ENCODE measurements at places on chromosomes 7 and 10.

- no peak for DNase-seq
These were observed 10.4 kb downstream of the STOX1 start for GRCh38 chr10:68837626-68838322.

DNA sequence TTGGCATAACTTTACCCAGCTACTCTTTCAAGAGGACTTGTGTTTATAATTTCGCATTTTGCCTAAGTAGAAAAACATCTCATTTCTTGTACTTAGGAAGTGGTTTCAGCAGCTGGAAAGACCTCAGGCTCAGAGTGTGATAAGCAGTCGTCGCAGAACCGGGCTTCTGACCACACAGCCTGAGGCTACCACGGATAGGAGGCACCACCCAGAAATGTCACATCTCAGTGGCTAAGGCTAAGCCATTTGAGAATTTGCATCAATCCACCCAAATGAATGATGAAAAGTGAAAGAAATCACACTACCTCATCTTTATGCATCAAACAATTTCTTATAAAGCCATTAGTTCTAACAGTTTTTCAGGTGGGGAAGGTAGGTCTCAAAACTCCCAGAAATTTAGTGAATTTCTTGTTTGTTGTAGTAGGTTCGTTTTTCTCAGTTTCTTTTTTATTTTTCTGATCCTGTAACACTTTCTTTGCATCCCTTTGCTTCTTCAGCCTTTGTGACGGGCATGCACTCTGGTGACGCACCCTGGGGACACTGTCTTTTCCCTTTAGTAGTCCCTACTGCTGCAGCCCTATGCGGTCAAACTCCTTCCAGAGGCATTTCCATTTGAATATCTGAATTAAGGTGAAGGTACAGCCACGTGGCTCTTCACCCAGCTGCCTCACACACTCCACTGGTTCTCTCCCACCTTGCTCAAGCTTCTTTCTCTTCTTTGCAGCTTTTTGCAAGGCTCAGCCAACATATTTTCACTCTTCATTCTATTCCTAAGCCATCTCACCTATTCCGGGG lies 68.5 kb downstream of the MAP3K8 start:
- DNase-seq: no peak

DNA sequence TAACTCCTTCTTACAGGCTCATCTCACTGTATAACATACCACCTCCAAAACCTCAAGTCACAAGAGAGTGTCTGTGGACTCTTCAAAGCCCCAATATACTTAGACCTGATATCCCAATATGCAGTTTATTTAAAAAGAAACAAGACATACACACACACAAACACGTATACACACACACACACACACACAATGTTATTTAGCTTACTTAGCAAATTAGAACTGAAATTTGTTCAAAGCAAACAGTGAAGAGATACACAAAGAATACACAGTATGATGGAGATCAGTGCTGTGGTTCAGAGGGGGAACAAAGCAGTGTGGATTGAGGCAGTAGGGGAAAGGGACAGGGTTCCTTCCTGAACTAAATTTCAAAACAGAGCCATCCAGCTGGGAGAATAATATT lies 807.2 kb downstream of the IPMK start:
- no peak for DNase-seq

GRCh38 chr7:42831006-42831717 lies 80.7 kb downstream of the C7orf25 start:
- no peak for DNase-seq

- no peak for DNase-seq
These were observed 80.0 kb downstream of the CFAP58 start for GRCh38 chr10:104433669-104434068.

- no peak for DNase-seq
These were observed 112.1 kb downstream of the LMBR1 start for GRCh38 chr7:156780724-156781455.

DNA sequence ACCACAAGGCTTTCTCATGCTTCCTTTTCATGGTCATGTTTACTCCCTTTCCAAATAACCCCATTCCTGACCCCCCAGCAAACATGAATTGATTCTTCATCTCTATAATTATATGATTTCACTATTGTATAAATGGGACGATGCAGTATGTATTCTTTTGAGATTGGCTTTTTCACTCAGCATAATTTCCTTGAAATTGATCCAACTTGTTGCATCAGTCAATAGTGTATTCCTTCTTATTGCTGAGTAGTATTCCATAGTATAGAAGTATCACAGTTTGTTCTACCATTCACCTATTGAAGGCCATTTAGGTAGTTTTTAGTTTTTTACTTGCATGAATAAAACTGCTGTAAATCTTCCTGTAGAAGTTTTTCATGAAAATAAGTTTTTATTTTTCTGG lies 264.7 kb downstream of the BAMBI start:
- DNase-seq: no peak

DNA sequence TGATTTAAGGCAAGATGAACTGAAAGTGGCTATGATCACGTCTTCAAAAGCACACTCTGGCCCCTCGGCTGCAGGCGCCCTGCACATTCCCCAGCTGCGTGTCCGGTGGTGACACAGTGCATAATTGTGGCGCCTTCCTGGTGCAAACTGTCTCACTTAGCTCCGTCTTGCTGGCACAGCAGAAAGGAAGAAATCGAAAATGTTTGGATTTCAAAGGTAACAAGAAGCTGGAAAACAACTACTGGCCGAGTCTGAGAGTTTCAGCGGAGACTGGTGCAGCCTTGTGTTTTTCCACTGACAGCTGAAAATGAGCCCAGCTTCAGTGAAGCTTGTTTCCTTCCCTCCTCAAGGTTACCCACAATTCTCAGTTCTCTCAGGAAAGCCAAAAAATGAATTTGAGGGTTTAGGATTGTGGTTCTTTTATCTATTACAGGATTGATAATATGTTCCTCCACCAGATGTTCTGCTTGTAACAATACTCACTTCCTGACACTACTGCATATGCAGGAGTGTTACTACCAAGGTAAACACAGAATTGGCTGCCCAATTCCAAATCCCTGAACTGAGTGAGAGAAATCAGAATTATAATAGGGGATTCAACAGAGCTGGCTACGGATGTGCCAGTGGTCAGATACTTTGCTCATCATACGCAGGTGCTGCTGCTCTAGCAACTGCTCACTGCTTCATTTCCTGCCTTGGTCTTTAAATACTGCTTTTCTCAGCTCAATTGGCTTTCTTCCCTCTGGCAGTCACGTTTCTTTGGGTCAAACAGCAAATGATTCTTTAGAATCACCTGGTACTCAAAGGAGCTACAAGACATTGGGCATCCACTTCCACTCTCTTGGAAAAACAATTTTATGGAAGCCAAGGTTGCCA lies 63.7 kb downstream of the TRUB1 start:
- no peak for DNase-seq

DNA sequence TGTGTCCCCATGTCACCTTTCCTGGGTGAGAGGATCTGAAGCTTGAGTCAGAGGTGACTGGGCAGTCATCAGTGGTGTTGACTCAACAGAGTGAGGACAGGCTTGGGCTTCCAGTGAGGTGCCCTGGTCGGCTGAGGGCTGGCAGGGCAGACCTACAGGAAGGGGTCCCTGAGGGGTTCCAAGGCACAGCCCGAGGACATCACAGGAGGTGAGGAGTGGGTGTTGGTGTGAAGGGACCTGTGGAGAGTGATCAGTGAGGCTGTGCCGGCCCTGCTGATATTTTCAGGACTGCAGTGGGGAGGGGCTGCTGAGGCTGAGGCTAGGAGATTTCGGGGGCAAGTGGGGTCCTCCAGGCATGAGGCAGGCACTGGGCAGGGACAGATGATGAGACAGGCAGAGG lies 545.5 kb downstream of the TCERG1L start:
- DNase-seq: no peak

- DNase-seq: no peak
These were observed 1048.8 kb downstream of the GATA3 start for GRCh38 chr10:9103301-9103700.

DNA sequence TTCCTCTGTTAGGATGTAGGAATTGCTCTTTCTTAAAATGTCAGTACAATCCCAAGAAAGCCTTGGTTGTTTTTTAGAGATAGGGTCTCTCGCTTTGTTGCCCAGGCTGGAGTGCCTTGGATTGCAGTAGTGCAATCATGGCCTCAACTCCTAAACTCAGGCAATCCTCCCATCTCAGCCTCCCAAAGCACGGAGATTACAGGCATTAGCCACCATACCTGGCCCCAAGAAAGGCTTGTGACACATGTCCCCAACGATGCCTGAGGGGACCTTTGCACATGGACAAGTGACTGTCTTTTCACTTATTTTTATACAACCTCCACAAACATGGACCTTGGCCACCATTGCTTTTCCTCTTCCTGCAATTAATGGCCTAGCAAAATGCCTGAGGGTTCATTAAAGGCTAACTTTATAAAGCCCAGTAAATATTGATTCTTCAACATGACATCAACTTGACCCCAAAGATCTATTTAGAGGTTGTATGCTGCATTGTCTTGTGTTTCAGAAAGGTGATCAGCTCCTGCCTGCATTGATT lies 10.0 kb upstream of the SPOCK2 start:
- DNase-seq: no peak

DNA sequence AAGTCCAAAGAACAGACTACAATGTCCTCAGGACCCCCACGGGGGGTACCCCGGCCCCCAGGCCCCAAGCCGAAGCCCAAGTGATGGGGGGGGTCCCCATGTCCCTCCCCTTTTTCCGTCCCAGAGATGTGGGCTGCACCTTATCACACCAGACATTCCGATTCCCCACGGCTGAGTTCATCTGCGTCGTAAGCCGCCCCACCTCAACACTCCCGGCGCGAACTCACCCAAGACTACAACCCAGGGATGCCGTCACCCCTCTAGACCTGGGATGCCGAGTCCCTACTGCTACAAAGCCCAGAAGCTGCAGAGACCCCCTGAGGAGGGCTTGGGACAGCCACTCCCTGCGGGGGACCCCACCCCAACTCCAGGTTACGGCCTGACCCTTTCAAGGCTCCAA lies 14.5 kb downstream of the PDGFA start:
- no peak for DNase-seq

- DNase-seq: no peak
These were observed 40.9 kb downstream of the DLD start for GRCh38 chr7:107931740-107932515.

DNA sequence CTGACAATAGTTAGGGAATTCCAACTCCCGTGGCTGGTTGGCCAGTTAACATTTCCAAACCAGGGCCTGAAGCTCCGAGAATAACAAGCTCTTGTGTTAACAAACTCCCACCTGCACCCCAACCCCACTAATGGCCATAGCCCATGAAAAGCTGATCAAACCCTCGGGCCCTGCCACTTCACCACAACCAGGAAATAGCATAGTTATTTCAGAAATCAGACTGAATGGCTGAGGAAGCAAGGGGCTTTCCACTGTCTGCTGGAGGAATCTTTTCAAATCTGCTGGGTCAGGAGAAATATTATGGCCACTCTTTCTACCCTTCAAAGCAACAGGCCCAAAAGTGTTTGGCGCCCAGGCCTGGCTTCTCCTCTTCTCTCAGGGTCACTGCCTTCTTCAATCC lies 145.6 kb downstream of the GLCCI1 start:
- no peak for DNase-seq
